Hepatic stellate cell (primary cell): ENCODE measurements at places on chromosomes 4 and X.

DNA sequence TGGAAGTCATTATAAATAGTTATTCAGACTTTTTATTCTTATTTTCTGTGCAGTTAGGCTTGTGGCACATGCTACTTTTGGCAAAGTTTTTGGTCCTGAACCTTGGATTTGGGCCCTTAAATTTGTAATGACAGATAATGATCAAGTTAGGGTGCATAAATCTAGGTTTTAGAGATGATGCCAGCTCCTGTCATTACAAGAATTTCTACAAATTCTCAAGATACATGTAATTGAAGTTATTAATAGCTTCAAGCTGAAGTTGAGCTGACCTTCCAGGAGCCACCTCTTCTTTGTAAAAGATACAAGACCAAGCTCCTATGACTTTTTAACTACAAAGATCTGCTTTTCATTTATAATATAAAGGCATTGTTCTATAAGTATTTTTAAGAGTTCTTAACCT lies 255.6 kb upstream of the UGT8 start:
- no peak for DNase-seq

DNA sequence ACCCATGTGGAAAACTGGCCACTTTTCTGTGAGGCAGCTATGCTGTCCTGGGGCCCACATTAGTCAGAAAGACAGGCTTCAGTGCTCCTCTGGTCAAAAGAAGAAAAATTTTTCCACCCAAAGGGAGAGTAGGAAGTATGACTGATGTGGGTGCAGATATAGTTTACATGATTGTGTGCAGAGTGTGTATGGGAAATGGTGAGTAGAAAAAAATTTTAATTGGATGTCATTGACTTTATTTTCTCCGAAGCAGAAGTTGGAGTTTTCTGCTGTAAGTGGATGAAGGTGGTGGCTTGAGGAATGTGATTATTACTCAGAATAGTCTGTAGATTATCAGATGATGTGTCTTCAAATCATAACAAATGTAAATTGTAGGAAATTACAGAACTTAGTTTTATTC lies 241.5 kb upstream of the IGFBP7 start:
- no peak for DNase-seq

GRCh38 chrX:12874581-12874980 lies 7.7 kb downstream of the TLR7 start:
- DNase-seq: no peak

- DNase-seq: peak; percentile 35
Measured at GRCh38 chr4:16226816-16227461, 668 bp upstream of the TAPT1 start.

DNA sequence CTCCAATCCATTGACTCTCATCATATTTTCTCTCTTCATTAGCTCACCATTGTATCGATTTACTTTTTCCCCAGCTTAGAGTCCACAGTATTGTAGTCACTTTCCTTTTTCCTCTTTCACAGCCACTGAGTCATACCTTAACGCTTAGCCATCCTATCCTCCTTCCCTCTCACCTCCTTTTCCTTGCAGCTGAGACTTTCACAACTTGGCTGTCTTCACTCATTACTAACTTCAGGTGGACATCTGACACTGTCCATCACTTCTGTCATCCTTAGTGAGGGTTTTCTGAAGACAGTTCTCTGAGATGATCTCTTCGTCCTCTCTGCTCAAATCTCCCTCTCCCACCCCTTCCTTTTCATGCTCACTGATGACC lies 70.5 kb upstream of the ESX1 start:
- no peak for DNase-seq

DNA sequence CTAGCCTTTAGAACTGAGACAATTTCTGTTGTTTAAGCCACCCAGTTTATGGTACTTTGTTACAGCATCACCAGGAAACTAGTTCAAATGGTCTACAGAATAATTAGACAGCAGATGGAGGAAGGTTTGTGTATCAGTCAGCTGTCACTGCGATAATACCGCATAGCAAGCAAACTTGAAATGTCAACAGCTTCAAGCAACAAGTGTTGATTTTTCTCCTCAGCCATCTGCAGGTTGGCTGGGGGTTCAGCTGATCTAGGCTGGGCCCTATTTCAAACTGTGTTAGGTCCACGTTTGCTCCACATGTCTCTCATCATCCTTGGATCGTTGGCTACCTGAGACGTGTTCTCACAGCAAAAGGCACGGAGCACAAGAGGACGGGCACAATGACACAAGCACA lies 19.2 kb upstream of the PHEX start:
- no peak for DNase-seq

DNA sequence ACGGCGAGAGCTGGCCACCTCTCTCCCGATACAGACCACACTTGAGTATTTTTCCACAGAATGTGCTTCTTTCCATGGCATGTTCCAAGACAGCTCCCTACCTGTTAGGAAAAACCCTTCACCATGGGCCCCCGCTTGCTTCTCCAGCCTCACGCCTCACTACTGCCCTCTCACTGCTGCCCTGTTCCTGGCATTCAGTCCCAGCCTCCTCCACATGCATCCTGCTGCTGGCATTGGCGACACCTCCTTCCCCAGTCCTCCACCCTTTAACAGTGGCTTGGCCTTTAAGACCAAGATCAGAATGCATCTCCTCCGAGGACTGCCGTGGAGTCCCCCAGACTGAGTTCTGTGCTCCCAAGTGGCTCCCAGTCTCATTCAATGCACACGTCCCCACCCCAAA lies 10.7 kb downstream of the PNMA6F start:
- DNase-seq: no peak

DNA sequence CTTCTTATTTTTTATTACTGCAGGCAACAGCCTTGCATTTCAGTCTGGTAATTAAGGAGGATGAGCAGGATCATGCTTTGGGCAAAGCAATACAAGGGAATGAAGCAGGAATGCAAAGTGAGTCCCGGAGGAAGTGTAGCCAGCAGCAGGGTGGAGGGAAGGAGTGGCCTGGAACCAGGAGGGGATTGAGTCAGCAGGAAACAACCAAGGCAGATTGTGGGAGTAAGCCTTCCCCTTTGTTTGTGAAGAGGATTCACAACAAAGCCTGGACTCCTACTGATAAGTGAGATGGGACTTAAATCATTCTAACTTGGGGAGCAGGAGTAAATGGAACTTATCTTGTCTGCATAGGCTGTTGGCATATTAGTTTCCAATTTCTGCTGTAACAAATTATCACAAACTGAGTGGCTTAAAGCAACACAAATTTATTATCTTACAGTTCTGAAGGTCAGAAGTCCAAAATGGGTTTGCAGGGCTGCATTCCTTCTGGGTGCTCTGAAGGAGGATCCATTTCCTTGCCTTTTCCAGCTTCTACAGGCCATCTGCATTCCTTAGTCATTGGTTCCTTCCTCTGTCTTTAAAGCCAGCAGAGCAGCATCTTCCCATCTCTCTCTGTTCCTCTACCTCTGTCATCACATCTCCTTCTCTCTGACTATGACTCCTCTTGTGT lies 93.2 kb upstream of the AP1S2 start:
- peak; percentile 34 for DNase-seq

- DNase-seq: no peak
Measured at GRCh38 chr4:3384771-3385710, 56.7 kb upstream of the HGFAC start.

- no peak for DNase-seq
Measured at GRCh38 chr4:109962401-109962800, 49.7 kb downstream of the EGF start.

DNA sequence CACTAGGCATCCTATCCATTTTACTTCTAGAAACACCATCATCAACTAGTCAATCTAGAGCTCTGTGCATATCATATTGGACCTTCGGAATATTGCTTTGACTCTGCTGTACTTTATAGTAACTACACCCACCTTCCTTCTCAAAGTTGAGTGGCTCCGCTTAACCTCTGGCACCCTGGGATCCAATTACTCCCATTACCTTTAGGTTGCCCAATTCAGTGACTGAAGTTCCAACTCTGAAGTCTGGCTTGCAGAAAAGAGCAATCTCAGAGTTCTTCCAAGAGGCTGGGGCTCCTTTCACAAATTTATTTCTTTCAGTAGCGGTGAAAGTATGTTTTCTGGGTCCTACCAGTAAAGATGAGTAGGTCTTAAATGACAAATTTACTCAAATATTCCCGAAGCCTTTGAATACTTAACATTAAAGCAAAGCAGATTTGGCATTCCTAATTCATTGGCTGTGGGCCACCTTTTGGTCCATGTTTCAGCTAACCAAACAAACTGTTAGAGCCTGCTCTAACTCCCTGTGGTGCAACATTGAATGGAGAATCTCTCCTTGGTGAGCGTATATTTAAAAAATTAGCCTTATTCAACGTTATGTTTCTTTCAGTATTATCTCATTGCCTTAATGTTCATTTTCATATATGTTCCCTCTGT lies 1215.8 kb downstream of the RAPGEF2 start:
- DNase-seq: no peak

DNA sequence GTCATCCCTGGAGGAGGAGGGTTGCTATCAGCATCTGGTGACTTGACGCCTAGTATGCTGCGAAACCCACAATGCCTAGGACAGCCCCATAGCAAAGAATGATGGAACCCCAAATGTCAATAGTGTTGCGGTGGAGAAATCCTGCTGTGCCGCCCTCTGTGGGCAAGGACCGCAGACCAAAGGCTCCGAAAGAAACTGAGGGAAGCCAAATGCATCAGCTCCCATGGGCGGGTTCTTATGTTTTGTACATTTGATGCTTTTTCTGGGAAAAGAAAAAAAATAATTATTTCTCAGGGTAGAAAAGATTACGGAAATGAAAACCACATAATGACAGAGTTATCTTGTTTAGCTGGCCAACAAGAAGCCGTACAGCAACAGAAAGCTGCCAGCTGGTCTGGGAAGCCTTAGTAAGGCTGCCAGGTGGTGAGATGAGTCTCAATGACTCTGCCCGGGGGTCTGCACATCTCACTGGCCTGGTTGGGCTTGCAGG lies 95.0 kb upstream of the TBL1X start:
- no peak for DNase-seq

- DNase-seq: no peak
Measured at GRCh38 chr4:164383358-164384220, 370.3 kb upstream of the SMIM31 start.

- no peak for DNase-seq
Measured at GRCh38 chrX:107704181-107704580, 71.4 kb downstream of the TSC22D3 start.

- DNase-seq: peak; percentile 14
Measured at GRCh38 chr4:28686618-28687017, 1826.0 kb downstream of the STIM2 start.

GRCh38 chr4:110898290-110898689 lies 275.4 kb upstream of the PITX2 start:
- DNase-seq: no peak

GRCh38 chrX:150643271-150643670 lies 49.9 kb upstream of the MTMR1 start:
- DNase-seq: no peak

GRCh38 chr4:24751926-24752539 lies 43.3 kb upstream of the SOD3 start:
- DNase-seq: no peak

DNA sequence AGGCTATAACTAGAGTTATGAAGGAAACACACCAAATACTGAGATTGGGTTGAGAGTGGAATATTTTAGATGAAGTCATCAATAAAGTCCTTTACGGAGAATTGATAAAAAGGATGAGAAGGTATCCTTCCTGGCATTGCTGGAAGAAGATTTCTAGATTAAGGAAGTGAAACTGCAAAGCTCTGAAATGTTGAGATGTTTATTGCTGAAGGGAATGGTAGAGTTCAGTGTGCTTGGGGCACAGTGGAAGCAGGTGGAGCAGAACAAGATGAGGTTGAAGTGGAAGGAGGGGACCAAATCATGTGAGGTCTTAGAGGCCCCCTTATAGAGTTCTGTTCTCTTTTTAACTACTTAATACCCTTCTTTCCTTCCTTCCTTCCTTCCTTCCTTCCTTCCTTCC lies 848.5 kb downstream of the RAB28 start:
- no peak for DNase-seq

- no peak for DNase-seq
Measured at GRCh38 chr4:7984286-7984925, 44.7 kb upstream of the AFAP1 start.

- no peak for DNase-seq
Measured at GRCh38 chr4:97367878-97368277, 775.4 kb downstream of the STPG2 start.

DNA sequence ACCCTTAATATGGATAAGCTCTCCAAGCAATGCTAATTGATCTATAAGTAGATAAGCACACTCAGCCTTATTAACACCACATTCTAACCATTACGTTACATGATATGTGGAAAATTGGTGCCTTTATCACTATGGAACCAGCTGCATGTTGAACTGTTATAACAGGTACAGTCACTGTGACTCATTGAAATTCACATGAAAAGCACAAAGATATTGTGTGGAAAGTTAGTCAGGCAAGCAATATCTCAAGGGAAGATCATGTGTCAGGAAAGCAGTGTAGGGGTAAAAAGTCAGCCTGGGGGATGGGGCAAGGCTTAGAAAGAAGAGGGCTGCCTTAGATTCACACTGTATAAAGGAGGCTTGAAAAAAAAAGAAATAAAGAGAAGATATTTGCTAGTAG lies 313.7 kb upstream of the SMIM31 start:
- no peak for DNase-seq

DNA sequence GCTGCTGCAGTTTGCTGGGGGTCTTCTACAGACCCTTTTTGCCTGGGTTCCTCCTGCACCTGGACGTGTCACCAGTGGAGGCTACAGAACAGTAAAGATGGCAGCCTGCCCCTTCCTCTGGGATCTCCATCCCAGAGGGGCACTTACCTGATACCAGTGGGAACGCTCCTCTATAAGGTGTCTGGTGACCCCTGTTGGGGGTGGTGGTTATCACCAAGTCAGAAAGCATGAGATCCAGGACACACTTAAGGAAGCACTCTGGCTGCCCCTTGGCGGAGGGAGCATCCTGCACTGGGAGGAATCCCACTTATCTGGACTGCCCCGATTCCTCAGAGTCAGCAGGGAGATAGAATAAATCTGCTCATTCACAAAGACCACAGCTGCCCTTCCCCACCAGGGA lies 218.9 kb upstream of the GALNTL6 start:
- DNase-seq: no peak

- no peak for DNase-seq
Measured at GRCh38 chr4:52076731-52077130, 25.6 kb downstream of the SPATA18 start.

- DNase-seq: no peak
Measured at GRCh38 chr4:62168681-62169080, 968.6 kb downstream of the ADGRL3 start.

DNA sequence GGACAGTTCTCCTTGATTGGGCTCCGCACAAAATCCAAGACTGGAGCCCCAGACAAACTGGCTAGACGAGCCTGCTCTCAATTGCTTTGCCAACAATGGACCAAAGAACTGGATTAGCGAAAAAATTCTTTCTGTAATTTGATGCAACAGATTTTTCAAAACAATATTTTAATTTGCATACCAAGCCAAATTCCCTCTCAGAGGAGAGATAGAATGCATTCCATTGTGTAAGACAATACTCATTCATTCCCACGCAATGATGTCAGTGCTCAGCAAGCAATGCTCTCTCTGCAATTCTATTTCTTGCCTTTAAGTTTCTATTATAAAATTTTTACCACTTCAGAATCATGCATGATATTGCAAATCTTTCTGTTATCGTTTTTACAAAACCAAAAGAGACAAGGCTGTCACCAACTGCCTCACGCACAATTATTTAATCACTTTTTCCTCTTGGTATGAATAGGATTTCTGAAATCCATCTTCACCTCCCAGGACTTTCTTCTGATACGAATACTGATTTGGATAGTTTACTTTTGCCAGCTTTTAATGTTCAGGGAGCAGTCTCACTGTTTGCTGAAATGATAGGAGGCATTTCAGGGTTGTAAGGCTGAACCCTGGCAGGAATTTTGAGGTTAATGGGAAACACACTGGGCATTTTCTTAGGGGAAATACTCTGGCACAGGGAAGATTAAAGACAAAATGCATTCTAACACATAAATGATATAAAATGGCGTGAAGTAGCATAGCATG lies 46.1 kb upstream of the HCCS start:
- DNase-seq: peak; percentile 11

GRCh38 chrX:140817943-140818342 lies 108.4 kb downstream of the LINC00632 start:
- DNase-seq: peak; percentile 8
